ENCODE measurements at places on chromosomes 4 and X. TPM values are rescaled to one million over a fixed set of nuclear protein-coding genes. Genes with fewer than 3 reads are reported as not detected.

DNA sequence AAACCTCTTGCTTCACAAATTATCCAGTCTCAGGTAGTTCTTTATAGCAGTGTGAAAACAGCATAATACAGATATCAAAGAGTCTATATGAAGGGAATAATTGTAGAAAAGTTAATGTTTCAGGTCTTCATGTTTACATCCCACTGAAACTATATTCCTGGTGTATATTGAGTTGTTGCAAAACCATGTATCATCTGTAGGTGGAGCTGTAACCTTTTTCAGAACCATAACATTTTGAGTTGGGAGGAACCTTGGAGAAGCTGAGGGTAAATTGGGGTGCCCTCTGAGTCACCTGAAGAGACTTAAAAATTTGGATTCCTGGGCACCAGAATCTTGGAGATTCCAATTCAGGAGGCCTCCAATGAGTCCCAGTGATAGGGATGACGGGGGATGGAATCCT lies 51.9 kb upstream of the TAPT1 start:
- no peaks in the 10 kb centered on the region for H3K4me1 ChIP-seq
- H3K27me3 ChIP-seq = no peaks in the 10 kb centered on the region
- no peak overlapping the region for H3K4me3 ChIP-seq
- H3K27ac ChIP-seq = no peak overlapping the region

GRCh38 chrX:2658585-2659292 lies 32.4 kb upstream of the CD99 start:
- H3K4me1 ChIP-seq = no peaks in the 10 kb centered on the region
- no peaks in the 10 kb centered on the region for H3K36me3 ChIP-seq
- no peak for DNase-seq
- no peak overlapping the region for H3K27ac ChIP-seq
- no peaks in the 10 kb centered on the region for H3K27me3 ChIP-seq

- H3K4me3 ChIP-seq = peak overlapping the region; percentile 87
- no peak overlapping the region for H3K27ac ChIP-seq
- H3K4me1 ChIP-seq = peaks cover 2% of the 10 kb centered on the region
- peaks cover 19% of the 10 kb centered on the region for H3K27me3 ChIP-seq
Observed at GRCh38 chr4:15001248-15001868, 923 bp upstream of the CPEB2 start.

DNA sequence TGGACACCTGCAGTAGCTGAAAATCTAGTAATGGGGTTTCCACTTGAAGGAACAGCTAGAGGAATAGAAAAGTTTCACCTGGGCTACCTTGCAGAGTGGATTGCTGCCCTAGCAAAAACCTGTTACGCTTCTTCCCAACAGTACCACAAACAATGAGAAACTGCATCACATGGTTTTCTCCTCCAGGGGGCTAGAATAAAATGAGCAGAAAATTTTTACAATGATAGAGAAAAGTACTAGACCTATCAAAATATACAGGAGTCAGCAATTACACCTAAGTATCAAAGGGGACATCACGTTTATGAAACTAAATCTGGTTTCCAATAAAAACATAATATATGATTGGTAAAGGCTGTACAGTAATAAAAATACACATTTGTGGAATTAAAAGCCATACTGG lies 423.1 kb upstream of the PITX2 start:
- no peaks in the 10 kb centered on the region for H3K4me1 ChIP-seq
- H3K36me3 ChIP-seq = no peaks in the 10 kb centered on the region
- H3K27me3 ChIP-seq = no peaks in the 10 kb centered on the region
- no peak overlapping the region for H3K4me3 ChIP-seq
- DNase-seq = no peak
- no peak overlapping the region for H3K27ac ChIP-seq

- no peaks in the 10 kb centered on the region for H3K4me1 ChIP-seq
- no peak overlapping the region for H3K4me3 ChIP-seq
- no peaks in the 10 kb centered on the region for H3K27me3 ChIP-seq
- DNase-seq = no peak
Observed at GRCh38 chrX:110417128-110417527, 58.5 kb downstream of the RTL9 start.

OPRPN gene
- polyA plus RNA-seq = not detected

- H3K27ac ChIP-seq = no peak overlapping the region
- DNase-seq = no peak
- no peak overlapping the region for H3K4me3 ChIP-seq
- no peaks in the 10 kb centered on the region for H3K27me3 ChIP-seq
Observed at GRCh38 chrX:101117701-101118100, 19.7 kb downstream of the CENPI start.

NOCT gene
- 11.4 TPM for polyA plus RNA-seq

GRCh38 chrX:134645936-134646543 lies 12.2 kb downstream of the PLAC1 start:
- H3K27me3 ChIP-seq = no peaks in the 10 kb centered on the region
- H3K27ac ChIP-seq = no peak overlapping the region
- no peaks in the 10 kb centered on the region for H3K4me1 ChIP-seq
- DNase-seq = no peak
- H3K4me3 ChIP-seq = no peak overlapping the region

DNA sequence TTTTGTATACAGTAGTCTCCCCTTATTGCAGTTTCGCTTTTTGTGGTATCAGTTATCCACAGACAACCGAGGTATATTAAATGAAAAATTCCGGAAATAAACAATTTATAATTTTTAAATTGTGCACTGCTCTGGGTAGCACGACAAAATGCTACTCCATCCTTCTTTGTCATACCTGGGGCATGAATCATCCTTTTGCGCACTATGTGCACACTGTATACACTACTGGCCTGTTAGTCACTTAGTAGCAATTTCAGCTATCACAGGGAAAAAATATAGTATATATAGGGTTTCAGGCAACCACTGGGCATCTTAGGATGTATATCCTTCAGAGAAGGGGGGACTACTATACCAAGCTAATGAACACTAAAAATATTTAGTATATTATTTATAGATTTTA lies 198.8 kb upstream of the FAT4 start:
- H3K4me3 ChIP-seq = no peak overlapping the region
- no peaks in the 10 kb centered on the region for H3K27me3 ChIP-seq
- H3K36me3 ChIP-seq = no peaks in the 10 kb centered on the region
- no peak for DNase-seq
- H3K27ac ChIP-seq = no peak overlapping the region
- H3K4me1 ChIP-seq = peaks cover 4% of the 10 kb centered on the region

GRCh38 chr4:17763931-17764330 lies 17.5 kb downstream of the FAM184B start:
- no peak overlapping the region for H3K4me3 ChIP-seq
- H3K4me1 ChIP-seq = peaks cover 7% of the 10 kb centered on the region
- no peaks in the 10 kb centered on the region for H3K27me3 ChIP-seq
- H3K36me3 ChIP-seq = no peaks in the 10 kb centered on the region

DNA sequence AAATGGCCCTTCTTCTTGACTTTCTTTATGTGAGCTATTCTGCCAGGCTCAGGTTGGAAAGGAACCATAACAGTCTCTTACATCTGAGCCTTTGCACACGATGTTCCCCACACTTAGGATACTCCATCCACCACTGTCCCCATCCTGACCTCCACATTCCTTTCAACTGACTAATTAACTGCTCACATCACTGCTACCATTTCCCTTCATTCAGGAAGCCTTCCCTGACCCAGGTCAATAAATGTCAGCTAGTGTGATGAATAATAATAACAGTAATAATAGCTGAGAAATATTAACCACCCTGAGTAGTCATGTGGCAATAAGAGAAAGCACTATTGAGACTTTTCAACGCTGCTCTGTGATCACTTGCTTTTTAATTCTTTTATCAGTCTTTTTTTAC lies 291.7 kb downstream of the KCNIP4 start:
- no peak overlapping the region for H3K4me3 ChIP-seq
- no peaks in the 10 kb centered on the region for H3K27me3 ChIP-seq
- DNase-seq = peak; percentile 2
- H3K36me3 ChIP-seq = no peaks in the 10 kb centered on the region
- H3K4me1 ChIP-seq = no peaks in the 10 kb centered on the region
- H3K27ac ChIP-seq = no peak overlapping the region

DNA sequence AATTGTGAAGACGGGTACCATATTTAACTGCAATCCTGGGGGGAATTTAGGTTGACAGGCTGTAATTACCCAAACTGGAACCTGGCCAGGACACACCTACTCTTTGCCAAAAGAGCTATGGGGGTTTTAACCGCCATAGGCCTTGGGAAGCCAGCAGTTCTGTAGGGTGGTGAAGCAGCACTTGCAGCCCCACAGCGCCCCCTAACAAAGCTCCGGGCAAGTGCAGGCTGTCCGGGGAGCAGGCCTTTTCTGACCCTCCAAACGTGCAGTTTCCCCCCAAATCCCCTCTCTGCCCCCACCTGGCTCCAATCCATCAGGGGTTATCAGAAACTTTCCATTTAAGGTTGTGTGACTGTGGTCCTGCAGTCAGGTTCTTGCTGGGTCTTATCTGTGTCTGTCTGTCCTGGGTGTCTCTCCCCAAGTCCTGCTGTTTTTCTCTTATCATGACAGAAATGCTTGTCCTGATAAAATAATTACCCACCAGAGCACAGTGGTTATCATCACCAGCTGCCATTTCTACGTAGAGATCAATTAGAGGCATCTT lies 350.9 kb downstream of the MID1IP1 start:
- DNase-seq = no peak
- no peaks in the 10 kb centered on the region for H3K4me1 ChIP-seq
- no peaks in the 10 kb centered on the region for H3K36me3 ChIP-seq
- H3K27ac ChIP-seq = no peak overlapping the region

HS6ST2 gene
- 3.9 TPM for polyA plus RNA-seq

- H3K36me3 ChIP-seq = no peaks in the 10 kb centered on the region
- H3K27ac ChIP-seq = no peak overlapping the region
- H3K27me3 ChIP-seq = no peaks in the 10 kb centered on the region
- no peak overlapping the region for H3K4me3 ChIP-seq
- no peak for DNase-seq
- no peaks in the 10 kb centered on the region for H3K4me1 ChIP-seq
Observed at GRCh38 chrX:8377041-8377440, 87.6 kb upstream of the VCX3B start.

All from H1 (cell line).